Anterior cingulate cortex (tissue), 58 donors: ENCODE measurements at places on chromosomes 12 and 14.

DNA sequence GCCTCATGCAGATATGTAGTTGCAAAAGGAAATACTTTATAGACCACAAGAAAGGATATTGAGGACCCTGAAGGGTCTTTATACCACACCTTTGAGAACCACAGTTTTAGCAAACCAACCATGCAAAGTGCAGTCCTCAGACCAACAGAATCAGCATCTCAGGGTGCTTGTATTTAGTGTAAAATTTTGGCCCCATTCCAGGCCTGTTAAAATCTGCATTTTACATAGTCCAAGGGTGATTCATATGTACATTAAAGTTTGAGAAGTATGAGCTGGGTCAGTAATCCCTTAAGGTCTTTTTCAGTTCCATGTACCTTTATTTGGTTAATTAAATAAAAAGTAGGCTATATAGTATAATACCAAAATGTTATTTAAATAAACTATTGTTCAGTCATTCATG is 91.2 kb downstream of the WNK1 start:
- DNase-seq: no peak

- no peak for DNase-seq
These were observed 585 bp upstream of the TEAD4 start for GRCh38 chr12:2958432-2959191.

DNA sequence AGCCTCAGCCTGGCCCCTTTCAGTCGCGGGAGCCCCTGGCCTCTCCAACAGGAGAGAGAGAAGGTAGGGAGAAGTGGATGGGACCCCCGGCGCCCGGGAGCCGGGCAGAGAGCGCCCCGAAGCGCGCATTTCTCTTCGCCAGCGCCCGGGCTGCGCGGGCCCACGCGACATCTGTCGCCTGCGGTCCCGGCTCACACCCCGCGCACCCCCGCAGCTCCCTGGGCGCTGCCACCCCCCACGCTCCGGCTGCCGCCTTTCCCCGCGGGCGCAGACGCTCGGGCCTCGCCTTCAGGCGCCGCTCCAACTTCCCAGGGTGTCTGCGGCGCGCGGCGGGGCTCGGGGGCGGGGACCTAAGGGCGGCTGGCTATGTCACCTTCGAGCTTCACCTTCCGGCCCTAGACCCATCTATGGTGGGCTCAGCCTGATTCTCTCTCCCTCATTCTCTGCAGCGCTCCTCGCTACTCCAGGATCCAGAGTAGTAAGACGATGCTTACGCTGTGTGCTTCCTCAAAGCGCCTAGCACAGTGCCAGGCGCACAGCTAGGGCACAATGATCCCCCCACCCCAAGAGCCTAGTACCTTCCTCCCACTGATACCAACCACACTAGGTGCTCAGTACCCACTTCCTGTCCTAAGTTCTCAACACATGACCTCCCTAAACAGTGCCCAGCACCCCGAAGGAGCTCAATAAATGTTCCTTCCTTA is 1.6 kb downstream of the HRK start:
- DNase-seq: no peak

- DNase-seq: no peak
These were observed 114.6 kb downstream of the PPFIA2 start for GRCh38 chr12:81644503-81644902.

DNA sequence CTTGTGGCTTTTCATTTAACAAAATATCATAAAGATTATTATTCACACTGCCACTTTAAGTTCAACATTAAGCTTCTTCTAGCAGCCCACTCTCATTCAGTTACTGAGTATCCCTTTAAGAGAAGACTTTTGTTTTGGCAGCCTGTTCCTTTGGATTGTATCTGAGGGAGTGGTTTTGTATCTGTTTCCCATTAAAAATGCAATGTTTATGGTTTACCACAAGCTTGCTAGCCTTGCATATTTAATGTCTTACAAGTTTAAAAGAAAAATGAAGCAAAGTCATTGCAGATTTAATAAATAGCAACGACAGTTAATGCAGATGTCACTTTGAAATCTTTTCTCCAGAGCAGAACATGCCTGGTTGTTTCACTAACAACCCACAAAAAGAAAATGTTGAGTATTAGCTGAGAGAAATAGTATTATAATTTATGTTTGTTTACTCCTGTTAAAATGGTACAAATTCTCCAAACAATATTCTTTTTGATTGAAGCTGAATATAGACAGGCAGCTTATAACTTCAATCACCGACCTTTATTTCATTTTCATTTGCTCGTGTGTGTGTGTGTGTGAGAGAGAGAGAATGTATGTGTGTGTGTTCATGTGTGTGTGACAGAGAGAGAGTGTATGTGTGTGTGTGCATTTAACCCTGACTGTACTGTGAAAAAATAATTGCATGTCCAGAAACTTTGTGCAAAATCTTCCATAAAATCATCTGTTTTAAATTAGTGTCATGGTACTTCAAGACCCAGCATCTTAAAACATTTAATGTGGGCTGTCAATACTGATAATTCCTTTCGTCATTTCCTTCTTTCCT is 1.8 kb downstream of the DCN start:
- no peak for DNase-seq

GRCh38 chr14:22122829-22123560 is 449.4 kb upstream of the OR4E1 start:
- no peak for DNase-seq

DNA sequence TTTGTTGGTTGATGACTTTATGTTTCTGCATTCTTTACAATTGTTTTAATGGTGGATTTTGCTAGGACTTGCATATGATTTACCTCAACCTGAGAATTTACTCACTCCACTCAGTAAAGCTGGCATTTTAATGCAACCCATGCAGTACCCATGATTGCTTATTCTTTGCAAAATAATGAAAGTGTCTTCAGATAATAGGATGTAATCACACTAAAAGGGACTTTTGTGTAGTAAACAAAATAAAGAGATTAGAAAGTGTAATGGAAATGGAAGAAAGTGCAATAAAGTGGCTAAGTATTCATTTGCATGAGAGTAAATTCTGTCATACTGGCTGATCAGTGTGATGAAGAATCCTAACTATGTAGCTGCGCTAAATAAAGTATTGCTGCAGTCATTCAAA is 87.6 kb upstream of the NOVA1 start:
- DNase-seq: no peak

DNA sequence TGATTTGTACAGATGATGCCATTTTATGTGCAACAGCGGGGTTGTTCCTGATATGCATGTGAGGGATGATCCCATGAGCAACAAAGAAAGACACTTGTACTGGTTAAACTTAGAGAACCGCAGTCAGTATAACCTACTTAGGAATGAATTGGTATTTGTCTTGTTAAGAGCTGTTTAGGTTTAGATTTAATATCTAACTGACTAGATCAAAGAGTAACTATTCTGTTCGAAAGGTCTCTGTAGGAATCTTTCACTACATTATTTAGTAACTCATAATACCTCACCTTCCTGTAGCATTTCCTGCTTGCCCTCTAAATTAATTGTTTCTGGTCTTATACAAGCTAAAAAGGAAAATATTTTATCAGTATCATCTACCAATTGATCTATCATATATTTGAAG is 350.4 kb downstream of the TRHDE start:
- DNase-seq: no peak

DNA sequence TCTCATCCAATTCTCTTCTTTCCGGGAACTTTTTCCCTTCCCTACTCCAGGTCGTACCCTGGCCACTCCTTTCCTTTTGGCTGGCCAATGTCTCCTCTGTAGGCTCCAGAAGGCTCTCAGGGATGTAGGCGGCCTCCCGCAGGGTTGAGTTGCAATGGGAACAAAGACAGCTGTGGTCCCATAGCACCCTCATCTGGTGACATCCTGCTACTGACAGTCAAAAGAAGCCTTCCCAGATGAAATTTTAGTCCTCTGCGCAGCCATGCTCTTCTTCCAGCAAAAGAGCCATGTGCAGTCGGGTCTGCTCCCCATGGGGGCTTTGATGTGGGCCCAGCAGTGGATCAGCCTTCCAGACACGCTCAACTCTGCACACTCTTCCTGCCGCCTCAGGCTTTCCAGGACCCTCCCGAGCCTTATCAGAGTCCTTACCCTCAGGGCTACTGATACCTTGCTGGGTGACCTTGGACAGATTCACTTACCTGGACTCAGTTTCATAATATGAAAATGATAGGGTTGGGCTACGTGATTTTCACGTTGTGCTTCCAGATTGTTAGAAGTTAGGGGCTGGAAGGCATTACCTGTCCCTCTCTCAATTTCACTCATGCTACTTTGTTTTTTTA is 5.5 kb upstream of the CELA1 start:
- DNase-seq: no peak

DNA sequence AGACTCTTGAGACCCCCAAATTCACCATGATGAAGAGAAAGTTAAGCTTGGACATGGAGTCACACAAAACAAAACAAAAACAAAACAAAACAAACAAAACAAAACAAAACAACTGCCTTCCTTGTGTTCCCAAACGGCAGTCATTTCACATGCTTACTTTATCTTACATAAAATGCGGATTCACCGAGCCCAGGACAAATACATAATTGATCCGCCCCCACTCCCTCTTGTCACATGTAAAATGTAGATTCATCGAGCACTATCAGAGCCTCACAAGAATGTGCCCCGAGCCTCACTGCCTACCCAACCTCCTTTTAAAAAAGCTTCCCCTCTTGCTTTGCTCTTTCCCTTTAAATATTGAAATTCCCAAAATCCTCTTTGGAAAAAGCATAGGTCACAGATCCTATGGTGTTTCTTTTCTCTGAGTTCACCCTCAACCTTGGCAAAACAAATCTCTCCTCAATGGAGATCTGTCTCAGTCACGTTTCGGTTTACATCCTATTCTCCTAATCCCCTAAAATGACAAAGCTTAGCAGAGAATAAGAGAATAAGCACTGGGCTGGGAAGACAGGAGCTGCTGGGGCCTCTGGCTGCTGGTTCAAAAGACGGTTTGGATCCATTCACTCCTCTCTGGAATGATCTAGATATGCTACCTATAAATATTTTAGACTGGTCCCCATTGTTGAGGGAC is 83.7 kb downstream of the NINJ2 start:
- DNase-seq: no peak

DNA sequence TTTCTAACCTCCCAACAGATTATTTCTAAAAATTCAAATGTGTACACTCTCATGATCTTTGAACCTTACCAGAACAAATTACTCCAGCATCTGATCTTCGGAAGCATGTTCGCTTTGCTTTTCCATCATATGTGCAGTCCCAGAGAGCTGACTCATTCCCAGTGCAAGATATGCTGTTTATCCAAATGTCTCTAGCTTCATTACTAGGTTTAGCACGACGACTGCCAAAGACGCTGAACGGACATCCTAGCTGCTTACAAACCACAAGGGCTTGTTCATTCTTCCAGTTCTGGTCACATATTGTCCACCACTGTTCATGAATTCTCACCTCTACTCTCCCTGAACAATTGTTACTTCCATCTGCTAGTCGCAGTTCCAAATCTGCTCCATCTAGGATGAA is 40.5 kb downstream of the CD163L1 start:
- no peak for DNase-seq

- no peak for DNase-seq
These were observed 124.7 kb downstream of the ZNF664 start for GRCh38 chr12:124097701-124098100.

DNA sequence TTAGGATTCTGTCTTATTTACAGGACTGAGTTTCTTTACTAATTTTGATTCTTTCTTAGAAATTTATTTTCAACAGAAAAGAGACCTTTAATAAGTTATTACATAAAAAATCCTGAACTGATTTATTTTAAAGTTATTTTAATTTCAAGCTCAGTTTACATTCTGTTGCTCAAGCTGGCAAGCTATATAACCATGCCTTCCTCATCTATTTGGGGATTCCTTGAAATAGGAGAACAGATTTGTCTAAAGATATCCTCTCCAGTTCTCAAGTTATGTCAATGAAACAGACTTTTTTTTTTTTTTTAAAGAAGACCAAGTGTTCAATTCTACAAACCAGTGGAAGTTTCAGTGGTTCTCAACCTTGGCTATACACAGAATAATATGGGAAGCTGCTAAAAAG is 103.3 kb upstream of the TRHDE start:
- DNase-seq: no peak

DNA sequence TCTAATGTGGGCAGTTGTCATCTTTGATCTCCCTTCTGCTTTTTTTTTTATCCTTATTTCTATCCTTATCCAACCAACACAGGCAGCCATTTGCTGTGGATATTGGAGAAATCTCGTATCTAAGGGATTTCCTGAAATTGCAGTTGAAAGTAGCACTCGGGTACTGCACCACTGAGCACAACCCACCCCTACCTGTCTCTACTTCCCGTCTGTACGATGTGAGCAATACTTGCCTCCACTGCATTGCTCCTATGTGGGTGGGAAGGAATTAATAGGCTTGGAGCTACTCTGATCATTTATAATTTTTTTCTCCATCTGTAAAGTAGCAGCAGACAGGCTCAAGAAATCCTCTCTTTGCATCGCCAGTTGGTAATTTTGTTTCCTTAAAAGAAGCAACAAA is 300.4 kb downstream of the SNAPC1 start:
- no peak for DNase-seq

GRCh38 chr14:39382463-39382862 is 49.8 kb downstream of the FBXO33 start:
- no peak for DNase-seq

GRCh38 chr14:92928258-92928629 is 5.3 kb downstream of the CHGA start:
- no peak for DNase-seq

DNA sequence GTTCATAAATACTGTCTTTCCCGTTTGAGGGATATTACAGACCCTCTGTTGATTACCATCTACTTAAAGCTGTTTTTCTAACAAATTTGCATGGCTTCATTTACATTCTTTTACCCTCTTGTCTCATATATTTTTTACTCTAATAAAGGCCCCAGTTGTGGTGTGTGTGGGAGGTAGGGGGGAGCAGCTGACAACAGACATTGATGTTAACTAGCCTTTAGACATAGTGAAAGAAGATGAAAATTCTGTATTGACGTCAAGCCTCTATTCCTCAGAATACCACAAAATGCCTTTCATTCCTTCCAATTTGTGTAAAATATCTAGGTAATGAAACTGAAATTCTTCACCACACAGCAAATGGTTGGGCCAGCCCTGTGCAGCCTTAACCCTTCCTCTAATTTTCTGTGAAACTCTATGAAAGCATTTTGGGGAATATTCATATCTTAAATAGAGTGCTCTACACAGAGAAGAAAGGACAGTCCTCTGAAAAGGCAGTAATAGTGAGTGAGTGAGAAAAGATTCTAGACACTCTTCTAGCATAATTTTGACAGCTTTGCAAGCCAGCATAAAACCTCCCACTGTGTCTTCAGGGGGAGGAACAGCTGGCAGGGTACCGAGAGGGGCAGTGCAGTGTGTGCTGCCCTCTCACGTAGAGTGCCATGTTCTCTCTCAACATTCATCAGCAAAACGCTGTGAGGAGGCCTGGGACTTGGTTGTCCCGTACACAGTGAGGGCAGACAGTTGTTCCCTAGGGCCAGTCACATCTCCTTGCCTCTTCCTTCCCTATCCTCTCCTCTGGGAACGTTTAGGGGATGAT is 20.1 kb upstream of the CERS5 start:
- no peak for DNase-seq

DNA sequence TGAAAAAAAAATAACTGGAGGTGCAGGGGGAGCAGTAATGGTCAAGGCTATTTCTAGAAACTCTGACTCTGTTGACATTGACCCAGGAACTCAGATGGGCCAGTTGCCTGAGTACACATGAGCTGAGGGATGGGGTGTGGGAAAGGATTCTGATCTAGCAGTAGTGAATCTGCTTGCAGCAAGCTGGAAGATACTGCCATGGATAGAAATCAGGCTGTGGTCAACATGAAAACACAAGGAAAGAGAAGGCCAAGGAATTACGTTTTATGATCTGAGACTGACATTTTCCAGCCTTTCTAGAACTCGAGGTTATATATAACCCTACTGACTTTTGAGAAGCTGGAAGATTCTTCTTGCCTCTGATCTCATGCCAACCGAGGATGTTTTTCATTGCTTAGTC is 90.0 kb downstream of the ANO6 start:
- DNase-seq: no peak
